Type B pancreatic cell (in vitro differentiated cells): ENCODE measurements at places on chromosomes 3 and 15. TPM values are rescaled to one million over a fixed set of nuclear protein-coding genes. Genes with fewer than 3 reads are reported as not detected.

DNA sequence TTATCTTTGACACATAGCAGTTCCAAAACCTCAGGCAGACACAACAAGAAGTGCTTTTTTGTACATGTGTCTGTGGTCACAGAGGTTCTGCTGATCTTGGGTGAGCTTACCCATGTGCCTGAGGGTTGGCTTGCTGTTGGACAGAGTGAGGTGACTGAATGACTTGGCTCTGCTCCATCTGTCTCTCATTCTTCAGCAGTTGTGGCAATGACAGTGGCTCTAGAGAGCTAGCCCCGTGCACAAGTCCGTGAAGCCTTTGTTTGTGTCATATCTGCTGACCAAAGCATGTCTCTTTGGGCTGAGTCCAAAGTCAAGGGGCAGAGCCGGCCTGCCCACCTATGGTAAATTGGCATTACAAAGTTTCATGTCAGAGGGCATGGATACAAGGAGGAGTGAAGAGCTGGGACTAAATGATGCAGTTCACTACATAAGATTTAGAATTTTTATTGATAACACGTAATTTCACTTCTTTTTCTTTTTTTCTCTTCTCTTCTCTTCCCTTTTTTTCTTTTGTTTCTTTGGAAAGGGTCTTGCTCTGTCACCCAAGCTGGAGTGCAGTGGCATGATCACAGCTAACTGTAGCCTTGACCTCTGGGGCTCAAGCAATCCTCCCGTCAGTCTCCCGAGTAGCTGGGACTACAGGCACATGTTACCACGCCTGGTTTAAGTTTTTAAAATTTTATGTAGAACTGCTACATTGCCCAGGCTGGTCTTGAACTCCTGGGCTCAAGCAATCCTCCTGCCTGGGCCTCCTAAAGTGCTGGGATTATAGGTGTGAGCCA lies 77.9 kb downstream of the ITPR1 start:
- no peak for DNase-seq
- no peak overlapping the region for H3K27ac ChIP-seq
- no peak overlapping the region for H3K4me3 ChIP-seq
- no peaks in the 10 kb centered on the region for H3K27me3 ChIP-seq

- peaks cover 29% of the 10 kb centered on the region for H3K4me1 ChIP-seq
- DNase-seq, result peak; percentile 92
- H3K4me3 ChIP-seq, result no peak within 1 kb of the TSS
- peaks cover 12% of the 10 kb centered on the region for H3K36me3 ChIP-seq
- no peaks in the 10 kb centered on the region for H3K27me3 ChIP-seq
Observed at GRCh38 chr3:122793568-122794416, at the start of gene HSPBAP1. HSPBAP1 (minus strand) TSS chr3:122793831; CDS start chr3:122793680, 151 bp downstream.

CCR1 gene
- total RNA-seq, result 0.98 and 1.3 TPM in 2 replicates

DNA sequence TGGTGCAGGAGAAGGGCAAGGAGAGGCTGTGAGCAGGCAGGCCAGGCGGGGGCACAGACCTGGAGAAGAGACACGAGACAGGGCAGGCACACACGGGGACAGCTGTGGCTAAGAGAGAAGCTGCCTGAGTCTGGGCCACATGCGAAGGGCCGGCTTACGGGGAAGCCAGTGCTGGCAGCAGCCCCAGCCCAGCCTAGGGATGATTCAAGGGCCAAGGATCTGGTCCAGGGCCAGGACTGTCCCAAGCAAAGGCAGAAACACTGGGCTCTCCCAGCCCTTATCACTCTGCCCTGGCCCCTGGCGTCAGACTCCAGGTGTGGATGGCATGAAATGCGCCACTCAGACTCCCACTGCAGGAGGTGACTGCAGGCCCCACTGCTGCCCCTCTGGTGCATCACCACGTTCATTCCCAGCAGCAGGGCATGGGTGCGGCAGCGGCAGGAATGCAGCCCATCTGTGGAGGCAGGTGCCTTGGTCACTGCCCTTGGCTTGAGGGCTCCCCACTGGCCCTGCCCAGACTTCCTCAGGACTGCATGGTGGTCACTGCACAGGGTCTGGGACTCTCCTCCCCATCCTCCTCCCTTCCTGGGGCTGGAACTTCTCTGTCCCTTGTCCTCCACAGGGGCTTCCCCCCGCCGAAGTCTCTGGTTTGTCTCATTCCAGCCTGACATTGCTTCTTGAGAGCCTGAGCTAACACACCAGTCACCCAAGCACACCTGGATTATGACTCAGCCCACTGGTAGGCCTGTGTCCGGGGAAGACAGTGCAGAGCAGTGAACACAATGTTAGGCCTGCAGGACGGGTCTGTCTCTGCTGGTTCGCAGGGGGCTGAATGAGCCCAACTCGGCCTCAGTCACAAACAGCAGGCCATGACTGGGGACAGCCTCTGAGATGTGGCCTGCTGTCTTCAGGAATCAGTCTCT lies 69.3 kb downstream of the TBC1D2B start:
- no peak for DNase-seq
- H3K4me3 ChIP-seq, result no peak overlapping the region
- H3K27ac ChIP-seq, result no peak overlapping the region
- peaks cover 15% of the 10 kb centered on the region for H3K36me3 ChIP-seq

DNA sequence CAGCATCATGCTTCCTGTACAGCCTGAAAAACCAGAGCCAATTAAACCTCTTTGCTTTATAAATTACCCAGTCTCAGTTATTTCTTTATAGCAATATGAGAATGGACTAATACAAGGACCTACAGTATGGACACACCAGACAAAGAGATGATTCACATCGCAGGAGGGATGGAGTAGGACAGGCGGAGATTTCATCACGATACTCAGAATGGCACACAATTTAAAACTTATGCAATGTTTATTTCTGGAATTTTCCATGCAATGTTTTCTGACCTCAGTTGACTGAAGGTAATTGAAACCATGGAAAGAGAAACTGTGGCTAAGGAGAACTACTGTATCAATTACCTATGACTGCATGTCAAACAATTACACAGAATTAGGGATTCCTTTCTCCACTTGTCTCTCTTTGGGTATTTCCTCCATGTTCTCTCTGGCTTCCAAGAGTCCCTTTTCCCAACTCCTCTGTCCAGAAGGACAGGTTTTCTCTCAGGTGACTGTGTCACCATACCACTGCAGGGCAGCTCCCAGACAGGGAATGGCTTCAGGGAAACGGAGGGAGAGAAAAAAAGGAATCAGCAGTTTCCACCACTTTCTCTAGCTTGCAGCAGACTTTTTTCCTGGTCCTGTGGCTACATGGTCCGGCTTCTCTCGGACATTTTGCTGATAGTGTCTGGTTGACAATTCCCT lies 3.0 kb upstream of the ANO10 start:
- DNase-seq, result no peak
- no peak overlapping the region for H3K27ac ChIP-seq
- peaks cover 6% of the 10 kb centered on the region for H3K4me1 ChIP-seq
- H3K27me3 ChIP-seq, result no peaks in the 10 kb centered on the region

- H3K4me1 ChIP-seq, result peaks cover 23% of the 10 kb centered on the region
- H3K36me3 ChIP-seq, result no peaks in the 10 kb centered on the region
- H3K4me3 ChIP-seq, result no peak overlapping the region
- DNase-seq, result no peak
Observed at GRCh38 chr15:68616397-68616796, 37.6 kb downstream of the CORO2B start.

TMEM40 gene
- 16.3 and 51.3 TPM in 2 replicates for total RNA-seq

GRCh38 chr3:127985655-127986225 lies 66.5 kb upstream of the SEC61A1 start:
- no peaks in the 10 kb centered on the region for H3K4me1 ChIP-seq
- DNase-seq, result no peak
- H3K27ac ChIP-seq, result no peak overlapping the region

- H3K4me3 ChIP-seq, result no peak overlapping the region
- DNase-seq, result no peak
- no peaks in the 10 kb centered on the region for H3K27me3 ChIP-seq
- H3K27ac ChIP-seq, result no peak overlapping the region
Observed at GRCh38 chr3:45960289-45960688, 17.0 kb downstream of the CXCR6 start.

NOX5 gene
- 0.12 TPM in 1 of 2 replicates, not detected in the other for total RNA-seq

DNA sequence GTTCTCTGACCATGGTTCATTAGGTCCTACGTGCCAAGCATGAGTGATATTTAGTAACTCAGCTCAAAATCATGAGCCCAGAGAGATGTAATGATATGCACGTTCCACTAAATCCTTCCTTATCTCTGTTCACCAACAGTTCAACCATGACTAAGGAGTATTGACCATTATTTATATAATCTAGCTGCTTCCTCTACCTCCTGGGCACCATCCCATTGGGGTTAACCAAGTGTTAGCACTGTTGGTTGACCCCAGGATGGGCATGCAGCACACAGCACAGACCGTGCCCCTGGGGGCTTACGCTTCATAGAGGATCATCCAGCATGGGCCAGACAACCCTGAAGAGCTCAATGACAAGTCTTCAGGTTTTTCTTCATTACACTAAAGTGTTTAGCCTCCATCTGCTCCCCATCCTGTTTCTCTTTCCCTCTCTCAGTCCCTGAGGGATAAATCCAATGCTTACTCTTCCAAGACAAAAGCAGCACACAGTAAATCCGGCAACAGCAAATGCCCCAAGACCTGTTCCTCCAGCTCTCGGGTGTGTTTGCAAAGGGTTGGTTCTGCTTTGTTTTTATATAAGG lies 10.4 kb downstream of the FAM174B start:
- peaks cover 8% of the 10 kb centered on the region for H3K36me3 ChIP-seq
- H3K27me3 ChIP-seq, result no peaks in the 10 kb centered on the region
- H3K4me3 ChIP-seq, result peak overlapping the region; percentile 58
- H3K27ac ChIP-seq, result peak overlapping the region; percentile 78

GPR62 gene
- 0.17 TPM in 1 of 2 replicates, not detected in the other for total RNA-seq

DNA sequence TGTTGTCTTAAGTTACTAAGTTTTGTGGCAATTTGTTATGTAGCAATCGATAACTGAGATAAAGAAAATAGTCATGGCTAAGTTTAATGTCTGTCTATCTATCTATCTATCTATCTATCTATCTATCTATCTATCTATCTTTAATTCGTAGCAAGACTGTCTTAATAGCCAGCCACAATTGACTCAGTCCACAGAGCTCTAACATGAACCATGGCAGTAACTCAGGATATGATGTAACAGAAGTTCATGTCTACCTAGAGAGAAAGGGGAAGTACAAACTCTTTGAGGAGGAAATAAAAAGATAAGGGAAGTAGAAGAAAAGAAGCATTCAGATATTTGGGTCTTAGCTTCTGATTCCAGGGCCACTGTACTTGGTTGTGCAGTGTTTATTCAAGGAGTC lies 61.5 kb upstream of the FNDC3B start:
- H3K27ac ChIP-seq, result no peak overlapping the region
- H3K4me1 ChIP-seq, result peaks cover 2% of the 10 kb centered on the region
- H3K36me3 ChIP-seq, result no peaks in the 10 kb centered on the region

- no peaks in the 10 kb centered on the region for H3K36me3 ChIP-seq
- peaks cover 7% of the 10 kb centered on the region for H3K27me3 ChIP-seq
- no peak overlapping the region for H3K27ac ChIP-seq
- no peaks in the 10 kb centered on the region for H3K4me1 ChIP-seq
Observed at GRCh38 chr3:107284612-107285011, 92.6 kb upstream of the CCDC54 start.

DNA sequence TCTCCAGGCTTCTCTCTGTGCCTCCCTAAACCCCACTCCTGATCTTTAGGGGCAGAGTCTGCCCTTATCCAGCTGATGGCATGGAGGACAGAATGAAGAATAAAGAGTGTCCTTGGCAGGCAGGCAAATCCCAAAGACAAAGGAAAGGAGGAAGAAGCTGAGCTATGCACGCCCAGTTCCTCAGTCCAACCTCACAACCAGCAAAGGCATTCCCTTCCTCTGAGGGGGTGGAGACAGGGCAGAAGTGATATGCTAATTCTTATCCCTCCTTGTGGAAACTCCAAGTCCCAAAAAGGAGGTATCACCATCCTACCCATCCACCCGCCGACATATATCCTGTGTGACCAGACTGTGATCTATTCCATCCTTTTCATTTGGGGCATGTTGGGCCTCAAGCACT lies 10.5 kb upstream of the CCDC54 start:
- no peak overlapping the region for H3K4me3 ChIP-seq
- H3K27ac ChIP-seq, result no peak overlapping the region
- H3K36me3 ChIP-seq, result no peaks in the 10 kb centered on the region

- H3K27me3 ChIP-seq, result peaks cover 34% of the 10 kb centered on the region
- DNase-seq, result no peak
- H3K4me1 ChIP-seq, result no peaks in the 10 kb centered on the region
- H3K27ac ChIP-seq, result no peak overlapping the region
Observed at GRCh38 chr3:10883478-10884234, 67.6 kb downstream of the SLC6A11 start.

- no peaks in the 10 kb centered on the region for H3K36me3 ChIP-seq
- H3K27ac ChIP-seq, result no peak overlapping the region
- DNase-seq, result no peak
- no peak overlapping the region for H3K4me3 ChIP-seq
- no peaks in the 10 kb centered on the region for H3K27me3 ChIP-seq
Observed at GRCh38 chr15:32886459-32886858, 168.7 kb downstream of the GREM1 start.

GRCh38 chr3:142492184-142492583 lies 44.3 kb upstream of the XRN1 start:
- DNase-seq, result no peak
- no peaks in the 10 kb centered on the region for H3K4me1 ChIP-seq

GRAMD1C gene
- total RNA-seq, result 7.3 TPM in 2 replicates

DNA sequence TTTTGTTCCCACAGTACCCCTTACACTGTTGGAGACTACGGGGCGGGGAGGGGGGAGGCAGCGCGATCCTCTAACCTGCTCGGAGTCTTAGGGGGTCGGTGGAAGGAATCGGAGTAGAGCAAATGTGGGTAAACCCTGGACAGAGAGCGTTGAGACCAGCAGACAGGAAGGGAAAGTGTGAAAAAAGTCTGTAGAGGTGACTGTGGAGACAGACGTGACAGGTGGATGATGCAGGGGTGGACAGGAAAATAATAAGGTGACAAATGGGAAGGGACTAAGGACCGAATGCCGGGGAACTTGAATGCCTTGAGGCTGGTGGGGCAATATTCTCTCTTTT lies 424 bp downstream of the EAF2 start:
- H3K27me3 ChIP-seq, result peaks cover 15% of the 10 kb centered on the region
- peaks cover 17% of the 10 kb centered on the region for H3K4me1 ChIP-seq
- peak overlapping the region; percentile 90 for H3K27ac ChIP-seq
- H3K36me3 ChIP-seq, result peaks cover 19% of the 10 kb centered on the region

GRCh38 chr15:98684995-98685525 lies 36.7 kb downstream of the IGF1R start:
- no peak overlapping the region for H3K4me3 ChIP-seq
- H3K27ac ChIP-seq, result no peak overlapping the region
- DNase-seq, result no peak
- H3K36me3 ChIP-seq, result peaks cover 10% of the 10 kb centered on the region
- H3K4me1 ChIP-seq, result peaks cover 75% of the 10 kb centered on the region

- H3K27me3 ChIP-seq, result no peaks in the 10 kb centered on the region
- no peak overlapping the region for H3K27ac ChIP-seq
Observed at GRCh38 chr3:50139308-50139707, 15.8 kb upstream of the SEMA3F start.

DNA sequence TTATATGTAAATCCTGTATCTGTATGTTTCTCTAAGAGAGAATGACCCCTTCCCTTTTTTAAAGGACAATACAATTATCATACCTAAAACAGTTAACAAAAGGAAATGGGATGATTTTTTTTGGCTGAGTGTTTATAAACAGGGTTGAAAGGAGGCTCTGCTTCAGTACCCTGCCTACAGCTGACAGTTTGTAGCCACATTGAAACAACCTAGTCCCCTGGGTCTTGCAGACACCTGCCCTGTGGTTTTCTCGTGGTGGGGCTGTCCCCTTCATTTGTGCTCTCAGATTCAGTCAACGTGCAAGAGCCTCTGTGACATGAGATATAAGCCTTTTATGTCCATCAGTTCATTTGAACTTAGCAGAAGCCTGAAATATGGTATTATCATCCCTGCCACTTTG lies 2.3 kb upstream of the HMCES start:
- no peaks in the 10 kb centered on the region for H3K27me3 ChIP-seq
- no peak for DNase-seq
- H3K27ac ChIP-seq, result no peak overlapping the region
- no peak overlapping the region for H3K4me3 ChIP-seq
